Stimulated activated CD4-positive, alpha-beta T cell treated with anti-CD3 and anti-CD28 coated beads, Interleukin-1b, Interleukin-23, amount 100 ng/mL, for 48 hours (primary cell): ENCODE measurements at places on chromosomes 1 and 21.

DNA sequence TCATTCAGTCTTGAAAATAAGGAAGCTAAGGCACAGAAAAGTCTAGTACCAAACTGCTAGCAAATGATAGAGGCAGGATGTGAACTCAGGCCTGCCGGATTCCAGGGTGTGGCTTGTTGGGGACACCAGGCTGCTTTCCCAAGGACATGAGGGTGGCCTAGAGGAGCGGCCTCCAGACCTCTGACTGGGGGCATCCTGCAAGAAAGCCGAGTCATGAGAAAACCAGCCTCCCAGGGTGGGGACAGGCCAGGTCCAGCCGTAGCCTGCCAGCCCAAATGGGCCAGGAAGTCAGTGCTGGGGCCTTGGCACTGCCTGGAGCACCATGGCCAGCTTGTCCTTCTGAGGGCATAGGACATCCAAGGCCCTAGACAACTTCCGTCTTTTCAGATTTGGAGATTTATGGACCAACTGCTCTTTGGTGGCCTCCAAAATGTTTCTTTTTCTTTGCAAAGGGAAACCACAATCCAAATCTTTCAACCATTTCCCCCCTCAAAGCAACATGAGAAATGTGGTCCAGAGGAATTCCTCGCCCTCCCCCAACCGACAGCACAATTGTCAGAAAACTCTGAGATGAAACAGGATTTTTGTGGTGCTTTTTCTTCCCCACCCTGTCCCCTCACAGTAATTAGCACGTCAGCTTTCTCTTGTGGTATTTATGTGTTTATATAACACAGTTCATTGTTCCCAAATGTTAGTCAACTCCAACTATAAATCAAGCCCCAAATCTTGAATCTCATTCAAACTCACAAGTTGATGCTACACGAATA is 212.3 kb downstream of the KAZN start:
- DNase-seq, result no peak

DNA sequence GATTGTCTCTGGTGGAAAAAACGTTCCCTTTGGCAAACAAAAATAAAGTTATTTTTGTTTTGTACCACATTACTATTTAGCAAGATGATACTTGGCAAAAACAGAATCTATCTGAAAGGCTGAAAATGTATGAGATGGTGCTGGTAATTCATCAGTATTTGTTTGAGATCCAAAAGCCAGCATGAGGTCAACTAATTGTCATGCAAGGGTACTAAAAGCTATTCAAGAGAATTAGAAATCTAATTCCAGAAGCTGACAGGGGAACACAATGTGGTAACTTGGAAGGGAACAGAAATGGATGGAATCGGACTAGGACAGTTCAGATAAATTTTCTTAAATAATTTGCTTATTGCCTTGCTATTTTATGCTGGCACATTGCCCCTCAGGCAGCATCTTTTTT is 263.8 kb downstream of the KCNT2 start:
- DNase-seq, result no peak

GRCh38 chr1:187053876-187054275 is 225.1 kb downstream of the PLA2G4A start:
- no peak for DNase-seq

- DNase-seq, result no peak
Measured at GRCh38 chr1:208054485-208054884, 143.6 kb upstream of the CD34 start.

DNA sequence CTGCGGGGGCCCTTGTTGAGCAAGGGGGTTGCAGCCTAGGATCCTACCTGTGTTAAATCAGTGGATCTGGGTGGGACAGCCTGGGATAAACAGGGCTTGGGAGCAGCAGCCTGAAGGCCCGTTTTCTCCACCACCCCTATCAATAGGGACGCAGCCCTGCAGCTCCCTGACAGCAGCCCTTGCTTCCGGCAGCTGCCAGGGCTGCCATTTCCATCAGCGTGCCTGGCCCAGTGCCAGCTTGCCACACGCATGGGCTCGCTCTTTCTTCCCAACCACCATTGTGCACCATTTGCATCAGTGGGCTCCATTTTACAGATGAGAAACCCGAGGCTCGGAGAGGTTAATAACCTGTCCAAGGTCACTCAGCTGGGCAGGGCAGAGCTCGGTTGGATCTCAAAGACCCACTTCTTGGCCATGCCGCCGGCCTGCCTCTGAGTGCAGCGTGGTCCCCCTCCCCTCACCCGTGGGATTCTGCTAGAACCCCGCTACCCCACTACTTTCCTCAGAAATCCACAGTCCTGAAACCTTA is 3.8 kb downstream of the WNT4 start:
- DNase-seq, result no peak

DNA sequence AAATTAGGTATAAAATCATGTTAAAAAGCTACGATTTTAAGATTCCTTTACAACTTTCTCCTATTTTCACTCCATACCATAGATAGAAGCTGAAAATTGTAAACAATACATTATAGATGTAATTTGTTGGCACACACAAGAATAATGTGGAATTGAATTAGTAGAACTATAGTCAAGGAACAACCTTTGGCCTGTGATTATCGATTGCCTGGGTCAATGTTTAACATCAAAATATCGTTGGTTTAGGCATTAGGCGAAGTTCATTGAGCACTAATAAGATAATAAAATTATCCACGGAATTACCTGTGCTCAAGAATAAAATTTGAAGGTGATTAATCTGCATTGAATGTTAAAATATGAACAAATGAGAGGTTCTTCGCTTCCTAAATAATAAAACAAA is 455.1 kb upstream of the ZP4 start:
- DNase-seq, result no peak

- no peak for DNase-seq
Measured at GRCh38 chr1:151620286-151620685, 8.4 kb downstream of the SNX27 start.

GRCh38 chr1:153478047-153478691 is 17.7 kb upstream of the S100A7 start:
- no peak for DNase-seq

- DNase-seq, result no peak
Measured at GRCh38 chr1:28862571-28863403, 50.8 kb downstream of the OPRD1 start.

GRCh38 chr1:27342778-27343638 is 1.2 kb downstream of the SYTL1 start:
- DNase-seq, result peak; percentile 57

GRCh38 chr1:247204177-247204647 is 32.4 kb upstream of the ZNF124 start:
- no peak for DNase-seq

- no peak for DNase-seq
Measured at GRCh38 chr1:116261227-116261626, 111.8 kb upstream of the ATP1A1 start.

DNA sequence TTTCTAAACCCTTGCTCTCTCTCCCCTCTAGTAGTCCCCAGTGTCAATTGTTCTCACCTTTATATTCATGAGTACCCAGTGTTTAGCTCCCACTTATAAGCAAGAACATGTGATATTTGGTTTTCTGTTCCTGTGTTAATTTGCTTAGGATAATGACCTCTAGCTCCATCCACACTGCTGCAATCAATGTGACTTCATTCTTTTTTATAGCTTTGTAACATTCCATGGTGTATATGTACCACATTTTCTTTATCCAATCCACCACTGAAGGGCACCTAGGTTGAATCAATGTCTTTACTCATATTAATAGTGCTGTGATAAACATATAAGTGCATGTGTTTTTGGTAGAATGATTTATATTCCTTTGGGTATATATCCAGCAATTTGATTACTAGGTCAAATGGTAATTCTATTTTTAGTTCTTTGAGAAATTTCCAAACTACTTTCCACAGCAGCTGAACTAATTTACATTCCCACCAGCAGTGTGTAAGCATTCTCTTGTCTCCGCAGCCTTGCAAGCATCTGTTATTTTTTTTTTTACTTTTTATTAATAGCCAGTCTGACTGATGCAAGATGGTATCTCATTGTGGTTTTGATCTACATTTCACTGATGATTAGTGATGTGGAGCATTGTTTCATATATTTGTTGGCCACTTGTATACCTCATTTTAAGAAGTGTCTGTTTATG is 277.8 kb downstream of the LTN1 start:
- DNase-seq, result no peak

- no peak for DNase-seq
Measured at GRCh38 chr1:46642115-46642680, 25.6 kb upstream of the MOB3C start.

DNA sequence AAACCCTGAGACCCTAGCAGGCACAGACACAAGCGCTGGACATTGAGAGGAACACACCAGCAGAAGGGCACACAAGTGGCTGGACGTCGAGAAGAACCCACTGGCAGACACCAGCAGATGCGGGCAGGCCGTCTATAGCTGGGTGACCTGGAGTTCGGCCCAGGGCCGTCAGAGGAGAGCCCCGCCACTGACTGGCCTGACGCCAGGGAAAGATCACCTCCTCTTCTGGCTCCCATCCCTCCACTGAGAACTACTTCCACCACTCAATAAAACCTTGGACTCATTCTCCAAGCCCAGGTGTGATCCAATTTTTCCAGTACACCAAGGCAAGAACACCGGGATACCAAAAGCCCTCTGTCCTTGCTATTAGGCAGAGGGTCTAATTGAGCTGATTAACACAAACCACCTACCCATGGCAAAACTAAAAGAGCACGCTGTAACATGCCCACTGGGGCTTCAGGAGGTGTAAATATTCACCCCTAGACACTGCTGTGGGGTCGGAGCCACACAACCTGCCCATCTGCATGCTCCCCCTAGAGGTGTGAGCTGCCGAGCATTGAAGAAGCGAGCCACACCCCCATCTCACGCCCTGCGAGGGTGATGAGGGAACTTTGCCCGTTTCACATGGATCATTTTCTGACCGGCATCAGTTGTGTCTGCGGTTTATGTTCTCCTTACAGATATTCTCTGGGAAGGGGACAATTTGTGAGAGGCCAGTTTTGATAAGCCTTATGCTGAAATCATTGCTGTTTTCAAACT is 104.8 kb downstream of the HLX start:
- DNase-seq, result no peak
